Esophagus squamous epithelium (tissue), 5 donors: ENCODE measurements at places on chromosomes 6 and 20. TPM values are rescaled to one million over a fixed set of nuclear protein-coding genes. Genes with fewer than 3 reads are reported as not detected.

- no peak for DNase-seq
Observed at GRCh38 chr20:54355631-54356280, 119.6 kb upstream of the DOK5 start.

The CLPSL1 gene
- total RNA-seq = not detected

DNA sequence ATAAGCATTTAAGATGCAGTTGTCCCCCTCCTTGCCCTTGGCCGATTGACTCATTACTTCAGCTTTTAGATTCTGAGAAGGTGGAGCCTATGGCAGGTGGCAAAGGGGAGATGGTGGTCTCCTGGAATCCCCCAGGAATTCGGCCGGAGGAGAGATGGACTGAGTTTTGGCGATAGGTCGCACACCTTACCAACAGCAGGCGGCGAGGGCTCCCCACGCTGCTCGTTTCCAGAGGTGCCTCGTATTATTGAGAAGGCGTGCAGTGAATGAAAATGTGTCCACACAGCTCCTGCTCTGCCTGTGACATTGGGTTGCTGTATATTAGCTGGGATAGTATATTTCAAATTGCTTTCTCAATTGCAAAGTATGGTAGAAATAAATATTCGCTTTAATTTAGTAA lies 224.5 kb downstream of the ARID1B start:
- DNase-seq = no peak

DNA sequence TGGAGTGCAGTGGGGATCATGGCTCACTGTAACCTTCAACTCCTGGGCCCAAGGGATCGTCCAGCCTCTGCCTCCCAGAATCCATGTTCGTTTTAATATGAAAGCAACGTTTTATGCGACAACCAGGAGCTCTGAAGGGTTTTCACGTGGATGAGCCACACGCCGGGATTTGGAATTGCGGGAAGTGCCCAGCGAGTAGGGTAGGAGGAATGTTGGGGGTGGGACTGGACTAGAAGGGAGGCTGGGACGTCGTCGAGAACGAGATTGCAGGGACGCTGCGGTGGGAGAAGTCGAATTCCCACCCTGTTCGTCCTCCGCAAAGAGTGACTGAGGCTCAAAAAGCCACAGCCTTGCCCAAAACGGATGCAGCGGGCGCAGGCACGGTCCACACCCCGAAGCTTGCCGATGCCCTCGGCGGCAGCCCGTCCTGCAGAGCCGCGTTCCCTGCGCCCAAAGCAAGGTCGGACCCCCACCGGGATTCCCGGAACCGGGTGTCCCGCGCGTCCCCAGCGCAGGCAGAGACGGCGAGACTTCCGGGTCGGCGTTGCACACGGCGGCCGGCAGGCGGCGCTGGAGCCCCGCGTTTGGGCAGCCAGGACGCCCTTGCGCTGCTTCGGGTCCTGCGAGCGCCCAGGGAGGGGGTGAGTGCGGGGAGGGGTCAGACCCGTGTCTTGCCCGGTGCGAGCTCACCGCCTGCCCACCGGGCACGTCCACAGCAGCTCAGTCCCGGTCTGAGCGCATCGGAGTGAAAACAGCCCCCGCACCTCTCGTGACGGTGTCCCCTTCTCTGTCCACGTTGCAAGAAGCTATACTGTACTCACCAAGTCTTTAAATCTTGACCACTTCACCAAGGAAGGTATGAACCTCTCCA lies 87.8 kb downstream of the DHX35 start:
- DNase-seq = no peak

- DNase-seq = no peak
Observed at GRCh38 chr6:6740595-6740994, 152.1 kb downstream of the LY86 start.

DNA sequence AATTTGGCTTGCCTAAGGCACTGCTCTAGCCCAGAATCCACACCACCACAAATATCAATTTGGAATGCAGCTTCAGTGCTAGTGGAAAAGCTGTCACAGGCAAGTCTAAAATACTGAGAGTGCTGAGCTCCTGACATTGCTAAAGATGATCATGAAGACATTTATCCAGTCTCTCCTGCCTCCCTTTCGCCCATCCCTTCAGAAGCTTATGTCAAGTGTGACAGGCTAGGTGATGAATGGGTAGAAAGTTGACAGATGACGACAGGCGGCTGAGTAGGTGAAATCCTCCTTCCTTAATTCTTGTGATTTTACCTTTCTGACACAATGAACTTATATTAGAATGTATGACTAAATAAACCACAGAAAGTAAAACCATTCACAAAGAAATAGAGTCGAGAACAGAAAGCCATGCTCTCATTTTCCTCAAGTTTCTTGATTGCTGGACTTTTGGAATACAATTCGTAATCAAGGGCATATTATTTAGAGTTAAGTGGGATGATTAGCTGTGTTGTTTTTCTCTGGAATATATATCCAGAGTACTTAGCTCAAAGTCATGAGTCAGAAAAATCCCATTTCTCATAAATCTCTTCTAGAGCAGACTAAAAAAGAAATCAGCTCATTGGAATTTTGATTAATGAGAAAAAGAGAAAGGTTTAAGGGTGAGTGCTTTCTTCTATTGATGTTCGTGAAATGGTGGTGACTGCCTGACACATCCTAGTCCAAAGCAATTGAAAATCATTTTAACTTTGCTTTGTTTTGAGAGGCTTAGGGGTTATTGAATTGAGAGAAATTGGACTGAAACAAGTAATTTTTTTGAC lies 1228.2 kb upstream of the CITED2 start:
- no peak for DNase-seq

- DNase-seq = no peak
Observed at GRCh38 chr6:12490904-12491571, 200.9 kb downstream of the EDN1 start.

The GJA10 gene
- not detected for total RNA-seq

DNA sequence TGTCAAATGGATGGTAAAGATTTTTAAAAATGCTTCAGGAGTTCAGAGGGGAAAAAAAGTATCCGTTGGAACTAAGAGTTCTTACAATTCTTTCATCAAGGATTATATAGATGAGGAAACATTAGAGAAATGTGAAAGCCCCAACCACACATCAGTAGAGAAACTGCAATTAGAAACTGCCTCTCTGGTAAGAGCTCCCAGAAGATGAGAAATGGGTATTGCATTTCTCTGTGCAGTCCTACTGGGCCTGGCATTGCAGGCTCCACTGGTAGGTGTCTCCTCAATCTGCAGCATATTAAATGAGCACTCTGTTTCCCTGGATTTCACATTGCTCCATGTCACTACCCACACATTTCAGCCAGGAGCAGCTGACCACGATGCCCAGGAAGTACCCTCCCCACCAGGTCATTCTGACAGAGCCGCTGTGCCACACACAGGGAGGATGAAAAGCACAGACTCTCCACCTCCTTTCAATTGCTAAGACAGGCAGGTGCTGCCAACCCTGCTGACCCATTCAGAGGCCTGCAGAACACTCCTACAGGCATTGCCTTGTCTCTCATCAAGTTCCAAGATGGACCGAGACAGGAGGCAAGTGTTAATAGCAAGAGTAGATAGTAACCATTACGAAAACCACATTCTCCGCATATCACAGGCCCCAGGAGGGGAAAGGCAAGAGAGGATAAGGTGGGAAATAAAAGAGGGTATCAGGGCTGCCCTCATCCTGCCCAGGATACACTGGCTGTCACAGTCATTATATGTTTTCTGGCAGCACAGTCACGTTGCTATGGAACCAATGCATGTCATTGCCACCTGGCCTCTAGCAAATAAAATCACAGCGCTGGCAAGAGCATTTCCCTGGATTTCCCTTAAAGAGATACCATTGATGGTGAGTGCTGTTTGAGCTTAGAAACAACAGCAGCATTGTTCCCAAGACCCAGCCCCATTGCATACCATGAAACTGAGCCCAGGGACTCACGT lies 241.7 kb downstream of the ATXN1 start:
- DNase-seq = no peak

The C6orf141 gene
- 10.0 TPM for total RNA-seq

DNA sequence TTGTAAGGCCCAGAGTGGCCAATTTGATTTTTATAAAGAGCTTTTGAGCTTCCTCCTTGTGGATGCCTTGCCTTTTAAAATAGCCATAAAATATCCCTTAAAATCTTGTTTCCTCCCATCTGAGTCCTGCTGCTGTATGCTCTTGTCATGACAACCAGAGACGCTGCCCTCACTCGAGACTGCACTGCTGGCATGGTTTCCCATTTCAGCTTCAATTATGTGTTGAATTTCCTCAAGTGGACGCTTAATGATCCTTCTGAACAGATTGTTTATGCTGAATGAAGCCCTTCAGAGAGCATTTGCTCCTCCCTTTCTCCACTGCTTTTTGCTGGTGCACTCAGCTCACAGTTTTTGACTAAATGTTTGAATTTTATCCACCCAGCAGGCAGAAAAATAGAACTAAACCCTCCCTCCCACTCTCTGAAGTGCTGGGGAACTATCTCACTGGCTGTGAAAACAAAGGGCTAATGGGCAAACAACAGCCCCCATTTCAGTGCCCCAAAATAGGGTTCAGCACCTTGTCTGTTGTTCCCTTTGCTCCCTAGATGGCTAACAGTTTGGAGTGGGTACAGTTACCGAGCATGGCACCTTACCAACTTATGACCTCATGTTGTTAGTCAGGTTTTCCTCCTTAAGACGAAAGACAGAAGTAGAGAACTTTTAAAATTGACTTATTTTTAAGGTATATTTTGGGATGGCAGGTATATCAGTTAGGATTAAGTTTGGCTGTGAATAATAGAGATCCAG lies 45.5 kb upstream of the RNF8 start:
- DNase-seq = no peak

GRCh38 chr20:36975099-36975818 lies 23.8 kb upstream of the SAMHD1 start:
- no peak for DNase-seq

- no peak for DNase-seq
Observed at GRCh38 chr6:43196337-43196736, 14.3 kb downstream of the CUL9 start.

GRCh38 chr6:73176057-73176456 lies 49.2 kb downstream of the KHDC1L start:
- no peak for DNase-seq

DNA sequence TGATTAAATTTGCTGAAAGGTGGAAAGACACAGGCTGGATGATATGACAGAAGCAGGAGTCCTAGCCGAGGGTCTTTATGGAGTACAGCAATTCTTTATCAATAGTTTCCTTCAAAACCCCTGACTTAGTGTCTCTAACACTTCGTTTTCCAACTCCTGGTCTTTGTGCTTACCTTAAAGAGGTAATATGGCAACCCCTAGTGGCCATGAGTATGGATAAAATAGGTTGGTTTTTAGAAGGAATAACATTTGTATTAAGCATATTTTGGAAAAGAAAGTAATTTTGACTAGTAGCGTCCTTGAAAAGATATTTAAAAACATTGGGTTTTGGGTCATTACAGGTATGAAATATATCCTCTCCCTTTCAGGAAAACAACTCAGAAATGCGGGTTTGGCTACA lies 51.9 kb downstream of the VGLL2 start:
- no peak for DNase-seq

GRCh38 chr6:39156801-39157200 lies 41.8 kb upstream of the SAYSD1 start:
- DNase-seq = no peak

DNA sequence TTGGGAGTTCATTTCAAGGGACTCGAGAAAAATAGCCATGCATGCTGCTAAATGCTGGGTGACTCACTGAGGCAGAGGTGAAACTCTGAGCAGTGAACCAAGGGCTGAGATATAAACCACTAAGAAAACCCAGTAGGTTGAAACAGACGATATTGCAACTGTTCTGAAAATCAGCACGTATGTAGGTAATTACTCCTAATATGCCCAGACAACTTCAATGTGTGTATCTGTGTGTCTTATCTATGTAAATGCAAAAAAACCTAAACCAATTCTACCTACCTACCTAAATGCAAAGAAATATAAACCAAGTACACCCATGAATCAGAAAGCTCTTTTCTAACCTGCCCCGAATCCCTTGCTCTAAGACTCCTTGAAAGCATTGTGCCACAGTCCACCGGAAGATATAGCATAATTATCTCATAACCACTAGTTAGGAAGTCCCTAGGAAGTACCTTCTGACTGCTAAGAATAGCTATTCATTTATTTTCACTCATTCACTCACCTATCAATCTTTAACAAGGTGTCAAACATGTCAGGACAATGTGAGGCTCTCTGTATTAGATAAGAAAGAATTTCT lies 458.7 kb upstream of the RUNX2 start:
- DNase-seq = no peak

DNA sequence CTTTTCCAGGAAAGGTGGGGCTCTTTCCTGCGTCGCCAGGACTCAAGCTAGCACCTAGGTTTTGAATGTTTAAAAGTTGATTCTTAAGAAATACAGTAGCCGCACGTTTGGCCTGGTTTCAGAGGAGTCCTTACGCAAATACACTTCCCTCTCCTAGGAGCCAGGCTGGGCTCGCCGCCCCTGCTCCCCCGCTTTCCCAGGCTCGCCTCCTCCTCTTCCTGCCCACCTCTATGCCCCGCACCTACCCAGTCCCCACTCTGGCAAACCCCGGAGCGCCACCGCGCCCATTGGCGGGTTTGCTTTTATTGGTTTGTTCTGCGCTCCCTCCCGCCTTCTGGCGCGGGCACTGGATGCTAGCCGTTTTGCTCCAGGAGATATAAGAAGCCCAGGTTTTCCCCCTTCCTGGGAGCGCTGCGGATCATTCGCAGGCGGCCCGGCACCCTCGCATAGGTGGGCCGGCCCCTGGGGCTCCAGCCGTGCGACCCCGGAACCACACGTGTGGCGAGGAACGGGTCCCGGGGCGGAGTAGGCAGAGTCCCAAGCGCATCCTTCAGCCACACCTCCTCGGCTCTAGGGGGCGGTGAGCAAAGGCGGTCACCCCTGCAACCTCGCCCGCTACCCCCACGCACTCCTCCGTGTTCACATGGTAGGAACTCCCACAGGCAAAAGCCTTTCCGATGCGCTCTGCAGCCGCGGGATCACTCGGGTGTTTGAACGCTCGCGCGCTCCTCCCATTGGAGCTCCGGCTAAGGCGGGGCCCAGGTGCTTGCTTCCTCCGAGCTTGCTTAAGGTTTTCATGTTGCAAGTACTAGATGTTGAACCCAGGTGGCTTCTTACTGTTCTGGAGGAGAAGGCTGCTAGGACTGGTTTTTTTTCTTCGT lies 119.0 kb downstream of the RTN4IP1 start:
- no peak for DNase-seq

- DNase-seq = no peak
Observed at GRCh38 chr6:2384528-2384927, 139.1 kb upstream of the GMDS start.

- no peak for DNase-seq
Observed at GRCh38 chr6:99184696-99185095, 164.8 kb downstream of the FAXC start.

DNA sequence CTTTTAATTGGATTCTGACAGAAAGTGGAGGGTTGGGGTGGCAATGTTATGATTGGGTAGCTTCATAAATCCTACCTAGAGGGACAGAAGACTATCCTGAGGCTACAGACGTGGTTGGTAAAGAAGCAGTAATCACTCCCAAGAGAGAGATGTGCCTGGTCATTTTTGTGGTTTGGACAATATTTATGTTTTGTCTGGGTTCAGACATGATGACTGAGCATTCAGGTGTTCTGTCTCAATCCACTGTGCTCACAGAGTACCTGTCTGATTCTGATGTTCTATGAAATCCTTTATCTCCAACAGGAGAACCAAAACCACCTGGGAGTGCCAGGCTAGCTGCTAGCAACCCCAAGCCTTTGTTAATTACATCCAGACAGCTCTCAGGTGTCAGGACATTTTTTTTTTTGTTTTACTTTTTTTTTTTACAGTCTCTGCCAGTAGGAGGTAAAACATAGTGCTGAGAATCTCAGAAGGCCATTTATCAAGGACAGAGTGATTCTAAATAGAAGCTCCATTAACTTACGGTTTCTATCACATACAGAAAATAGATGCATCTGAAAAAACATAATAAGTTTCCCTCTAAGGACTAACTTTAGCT lies 1.6 kb upstream of the HLA-DQA1 start:
- no peak for DNase-seq

The KCNQ2 gene
- not detected for total RNA-seq

- DNase-seq = no peak
Observed at GRCh38 chr20:57179265-57179664, 87.2 kb downstream of the BMP7 start.
